ENCODE measurements at places on chromosomes 12 and 14. TPM values are rescaled to one million over a fixed set of nuclear protein-coding genes. Genes with fewer than 3 reads are reported as not detected.

GRCh38 chr12:23193552-23193951 is 568.6 kb downstream of the ETNK1 start:
- no peak overlapping the region for H3K4me3 ChIP-seq
- no peak for DNase-seq
- H3K36me3 ChIP-seq = no peaks in the 10 kb centered on the region
- H3K4me1 ChIP-seq = no peaks in the 10 kb centered on the region
- H3K27me3 ChIP-seq = no peaks in the 10 kb centered on the region

DNA sequence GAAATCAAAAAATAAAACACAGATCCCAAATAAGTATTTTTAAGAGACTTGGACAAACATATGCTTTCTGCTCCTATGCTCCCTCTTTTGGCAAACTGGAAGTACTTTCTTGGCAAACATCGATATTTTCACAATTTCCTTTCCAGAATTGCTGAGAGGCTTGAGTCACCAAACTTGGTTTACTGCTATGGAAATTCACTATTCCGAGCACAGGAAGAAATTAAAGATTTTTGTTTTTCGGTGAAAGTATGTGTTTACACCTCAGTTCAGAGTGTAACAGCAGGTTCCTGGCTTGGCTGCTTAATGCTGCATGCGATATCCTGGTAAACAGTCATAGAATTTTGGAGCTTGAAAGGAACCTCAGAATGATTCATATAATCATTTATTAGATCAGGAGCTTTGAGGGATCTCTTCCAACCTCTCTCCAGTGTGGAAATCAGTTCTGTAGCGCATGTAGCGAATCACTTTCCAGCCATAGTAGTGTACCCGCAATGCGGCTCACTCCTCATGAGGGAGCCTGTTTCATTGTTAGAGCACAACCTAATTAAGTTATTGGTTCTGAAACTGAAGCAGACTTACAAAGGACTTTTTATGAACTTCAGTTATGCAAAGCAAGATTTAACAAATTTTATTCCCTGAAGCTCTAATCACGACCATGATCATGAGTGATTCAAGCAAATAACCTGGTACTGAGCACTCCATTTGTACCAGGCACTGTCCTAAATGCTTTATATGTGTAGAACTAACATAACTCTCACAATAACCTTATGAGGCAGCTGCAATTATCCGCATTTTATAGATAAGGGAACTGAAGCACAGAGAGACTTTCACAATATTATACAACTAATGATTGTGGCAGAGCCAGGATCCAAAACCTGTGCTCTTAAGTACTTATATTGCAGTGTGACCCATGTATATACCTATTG is 56.4 kb upstream of the ATP2A2 start:
- no peak overlapping the region for H3K4me3 ChIP-seq
- no peaks in the 10 kb centered on the region for H3K4me1 ChIP-seq
- H3K27me3 ChIP-seq = no peaks in the 10 kb centered on the region
- no peaks in the 10 kb centered on the region for H3K36me3 ChIP-seq
- H3K27ac ChIP-seq = no peak overlapping the region
- no peak for DNase-seq

RHOJ gene
- 3.1 TPM for total RNA-seq

TRIM9 gene
- 0.91 TPM for total RNA-seq

DNA sequence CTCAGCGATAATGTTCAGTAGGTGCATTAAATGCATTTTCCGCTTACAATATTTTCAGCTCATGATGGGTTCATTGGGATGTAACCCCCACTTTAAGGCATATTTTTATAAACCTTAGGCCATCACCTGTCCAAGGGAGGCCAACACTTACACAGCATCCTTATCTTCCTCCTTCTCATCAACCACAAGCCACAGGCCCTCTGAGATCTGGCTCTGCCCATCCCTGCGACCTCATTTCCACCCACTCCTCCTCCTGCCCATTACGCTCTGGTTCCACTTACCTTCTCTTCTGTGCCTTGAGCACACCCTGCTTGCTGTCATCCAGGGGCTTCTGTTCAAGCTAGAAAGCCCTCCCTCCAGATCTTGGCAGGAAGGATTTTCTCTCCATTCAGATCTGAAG is 93.2 kb downstream of the EGLN3 start:
- no peak overlapping the region for H3K27ac ChIP-seq
- H3K27me3 ChIP-seq = no peaks in the 10 kb centered on the region
- DNase-seq = no peak
- no peaks in the 10 kb centered on the region for H3K4me1 ChIP-seq
- no peaks in the 10 kb centered on the region for H3K36me3 ChIP-seq
- no peak overlapping the region for H3K4me3 ChIP-seq

- no peak overlapping the region for H3K4me3 ChIP-seq
Observed at GRCh38 chr12:63826006-63826585, 18.4 kb upstream of the SRGAP1 start.
